ENCODE measurements at places on chromosomes 4 and X.

DNA sequence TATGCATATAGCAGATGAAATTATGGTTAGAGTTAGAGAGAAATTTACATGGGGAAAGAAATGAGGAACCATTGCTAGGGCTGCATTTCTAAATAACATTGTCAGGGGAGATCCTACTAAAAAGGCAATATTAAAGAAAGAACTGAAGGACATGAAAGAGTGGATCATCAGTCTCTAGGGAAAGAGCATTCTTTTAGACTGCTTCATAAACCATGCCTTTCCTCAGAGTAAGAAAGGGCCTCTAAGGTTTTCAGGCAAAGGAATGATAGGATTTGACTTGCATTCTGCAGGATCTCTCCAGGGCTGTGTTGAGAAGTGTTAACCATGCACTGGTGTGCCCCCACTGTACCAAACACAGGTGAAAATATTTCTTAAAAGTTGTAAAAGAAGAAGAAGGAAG lies 385.4 kb upstream of the MAD2L1 start:
- DNase-seq = no peak

GRCh38 chr4:144189121-144189520 lies 48.6 kb upstream of the GYPA start:
- no peak for DNase-seq

DNA sequence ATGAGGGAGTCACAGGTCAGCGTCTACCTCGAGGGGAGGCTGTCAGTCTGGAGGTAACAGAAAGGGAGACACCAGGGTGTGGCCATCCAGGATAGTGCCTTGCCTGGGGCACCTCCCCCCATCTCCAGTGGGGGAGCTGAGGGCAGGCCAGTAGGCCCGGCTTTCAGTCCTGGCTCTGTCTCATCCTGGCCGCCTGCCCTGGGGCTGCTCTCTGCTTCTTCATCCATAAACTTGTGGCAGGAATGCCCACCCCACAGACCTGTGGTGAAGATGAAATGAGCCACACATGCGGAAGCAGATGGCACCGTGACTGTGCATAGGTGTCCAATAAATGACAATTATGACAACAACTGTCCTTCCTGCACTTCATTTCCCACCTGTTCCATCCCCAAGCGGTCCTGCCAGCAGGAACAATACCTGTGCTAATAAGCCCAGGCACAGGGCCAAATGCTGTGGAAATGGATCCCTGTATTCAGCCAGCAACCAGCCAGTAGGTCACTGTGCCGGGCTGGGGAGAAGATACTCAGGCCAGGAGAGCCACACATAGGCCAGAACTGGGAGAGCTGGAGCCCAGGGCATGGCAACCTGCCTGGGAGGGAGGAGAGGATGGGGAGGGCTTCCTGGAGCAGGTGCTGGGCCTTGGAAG lies 30.2 kb downstream of the TRO start:
- no peak for DNase-seq

DNA sequence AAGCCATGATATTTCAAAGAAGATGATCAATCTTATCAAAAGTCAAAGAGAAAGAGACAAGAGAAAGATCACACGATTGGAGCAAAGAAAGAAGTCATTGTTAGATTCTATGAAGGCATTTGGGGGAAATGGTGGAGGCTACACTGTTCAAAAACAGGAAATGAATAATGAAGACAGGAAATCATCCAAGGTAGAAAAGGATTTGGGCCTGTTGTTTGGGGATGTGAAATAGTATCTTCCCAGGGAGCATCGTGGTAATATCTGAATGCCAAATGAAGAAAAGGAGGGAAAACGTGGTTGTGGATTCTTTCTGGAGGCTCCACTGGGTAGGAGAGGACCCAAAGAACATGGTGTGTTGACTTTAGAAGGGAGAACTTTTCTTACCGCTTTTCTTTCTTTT lies 482.4 kb downstream of the NLGN4X start:
- DNase-seq = no peak

DNA sequence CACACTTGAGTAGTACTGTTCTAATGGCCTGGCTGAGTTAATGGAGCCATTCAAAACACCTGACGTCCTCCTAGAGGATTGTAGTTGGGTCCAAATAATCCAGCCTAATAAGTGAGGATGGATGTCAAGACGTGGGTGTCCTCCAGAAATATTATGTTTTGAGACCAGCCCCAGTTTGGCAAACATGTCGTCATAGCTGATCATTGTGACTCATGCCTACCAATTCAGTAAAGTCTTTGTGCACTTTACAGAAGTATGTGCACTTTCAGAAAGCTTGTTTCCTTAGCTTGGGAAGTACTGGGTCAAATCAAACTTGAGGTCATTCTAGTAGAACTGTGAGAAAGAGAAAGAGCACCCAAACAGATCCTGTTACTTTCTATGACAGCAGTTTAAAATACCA lies 37.6 kb upstream of the GLRA2 start:
- no peak for DNase-seq

DNA sequence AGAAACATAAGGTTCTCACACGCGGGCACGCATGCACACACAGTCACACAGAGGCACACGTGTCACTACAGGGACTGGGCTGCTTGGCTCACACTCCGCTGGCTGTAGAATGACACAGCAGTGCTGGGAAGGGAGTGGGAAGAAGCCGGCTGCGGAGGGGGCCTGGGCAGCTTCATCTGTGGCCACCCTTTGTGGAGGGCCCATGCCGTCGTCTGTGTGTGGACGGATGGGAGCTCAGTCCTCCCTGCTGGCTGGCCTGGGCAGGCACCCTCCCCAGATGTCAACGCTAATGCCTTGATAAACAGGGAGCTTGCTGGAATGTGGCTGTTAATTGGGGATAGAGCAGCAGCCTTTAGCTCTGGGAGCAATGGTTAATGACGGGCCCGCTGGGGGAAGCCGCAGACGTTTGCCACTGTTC lies 621.1 kb downstream of the BCOR start:
- DNase-seq = no peak

- no peak for DNase-seq
These were observed 19.7 kb downstream of the FAM47A start for GRCh38 chrX:34112459-34112858.

GRCh38 chr4:124423160-124423559 lies 289.4 kb downstream of the ANKRD50 start:
- no peak for DNase-seq

DNA sequence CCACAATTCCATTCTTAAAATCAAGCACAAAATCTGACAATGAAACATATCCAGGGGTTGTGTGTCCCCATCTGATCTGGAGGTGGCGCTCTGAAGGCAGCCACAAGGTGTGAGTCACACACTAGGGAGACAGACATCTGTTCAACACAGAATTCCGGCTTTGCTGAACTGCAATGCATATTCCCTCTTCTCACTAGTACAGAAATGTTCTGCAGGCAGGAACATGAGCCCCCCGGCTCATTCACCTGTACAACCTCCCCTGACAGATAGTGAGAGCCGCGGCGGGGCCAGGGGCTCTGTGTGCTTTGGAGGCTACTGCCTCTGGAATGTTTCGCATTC lies 41.9 kb downstream of the WDR1 start:
- peak; percentile 42 for DNase-seq

DNA sequence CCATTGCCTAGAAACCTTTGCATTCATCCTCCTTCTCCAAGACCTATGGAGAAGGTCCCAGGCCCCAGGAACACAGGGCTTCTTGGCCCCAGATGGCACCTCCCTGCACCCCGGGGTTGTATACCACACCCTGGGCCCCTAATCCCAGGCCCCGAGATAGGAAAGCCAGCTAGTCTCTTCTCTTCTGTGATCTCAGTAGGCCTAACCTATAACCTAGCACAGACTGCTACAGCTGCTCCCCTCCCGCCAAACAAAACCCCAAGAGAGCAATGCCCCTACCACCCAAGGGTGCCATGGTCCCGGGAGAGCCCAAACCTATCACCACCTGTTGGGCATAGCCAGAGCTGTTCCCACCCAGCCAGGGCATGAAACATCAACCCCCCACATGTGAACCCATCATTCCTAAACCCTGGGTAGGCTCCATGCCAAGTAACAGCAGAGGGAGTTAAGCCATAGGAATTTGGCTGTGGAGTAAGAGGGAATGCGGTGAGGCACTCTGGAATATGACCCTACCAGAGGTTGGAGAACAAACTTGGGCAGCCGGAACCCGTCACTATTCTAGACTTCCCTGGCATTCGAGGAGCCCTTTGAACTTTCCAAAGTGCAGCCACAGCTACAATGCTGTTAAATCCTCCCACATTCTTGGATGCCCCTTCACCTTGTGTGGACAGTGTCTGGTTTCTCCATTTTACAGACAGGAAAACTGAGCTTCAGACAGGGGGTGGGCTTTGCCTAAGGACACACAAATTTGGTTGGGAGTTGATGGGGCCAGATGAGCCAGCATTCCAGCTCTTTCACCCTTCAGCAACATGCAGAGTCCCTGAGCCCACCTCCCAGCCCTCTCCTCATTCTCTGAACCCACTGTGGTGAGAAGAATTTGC lies 10.9 kb upstream of the SASH3 start:
- DNase-seq = no peak

GRCh38 chrX:47351706-47352105 lies 18.7 kb upstream of the ZNF157 start:
- DNase-seq = no peak

DNA sequence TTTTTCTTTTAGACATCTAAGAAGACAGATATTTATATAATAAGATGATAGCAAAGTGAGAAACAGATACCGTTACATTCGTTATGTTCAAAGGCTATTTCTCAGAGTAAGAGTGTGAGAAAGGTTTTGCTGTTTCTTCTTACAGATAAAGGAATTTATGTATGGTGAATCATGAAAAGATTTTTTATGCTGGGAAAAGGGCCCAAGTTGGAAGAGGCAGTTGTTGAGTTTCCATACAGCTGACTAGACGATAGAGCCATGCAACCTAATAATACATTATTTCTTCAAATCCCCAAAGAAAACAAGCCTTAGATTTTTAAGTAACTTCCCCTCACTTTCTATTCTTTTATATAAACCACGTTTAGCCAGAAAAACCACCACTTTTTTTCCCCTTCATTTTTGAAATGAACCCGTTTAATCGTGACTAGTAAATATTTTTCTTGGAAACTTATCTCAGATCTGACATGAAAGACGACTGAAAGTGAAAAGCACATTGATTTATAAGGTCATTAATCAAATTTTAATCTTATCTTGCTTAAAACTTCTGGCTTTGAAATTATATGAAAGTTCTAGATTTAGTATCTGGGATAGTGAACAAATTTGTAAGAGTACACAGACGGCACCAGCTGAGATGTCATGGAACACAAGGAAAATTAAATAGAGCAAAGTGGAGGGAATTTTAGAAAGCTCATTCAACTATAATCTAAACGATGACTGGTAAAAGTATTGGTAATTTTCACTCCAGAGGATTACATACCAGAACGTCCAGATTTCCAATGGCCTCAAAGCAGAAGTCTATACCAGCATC lies 10.9 kb downstream of the ADH6 start:
- DNase-seq = no peak

DNA sequence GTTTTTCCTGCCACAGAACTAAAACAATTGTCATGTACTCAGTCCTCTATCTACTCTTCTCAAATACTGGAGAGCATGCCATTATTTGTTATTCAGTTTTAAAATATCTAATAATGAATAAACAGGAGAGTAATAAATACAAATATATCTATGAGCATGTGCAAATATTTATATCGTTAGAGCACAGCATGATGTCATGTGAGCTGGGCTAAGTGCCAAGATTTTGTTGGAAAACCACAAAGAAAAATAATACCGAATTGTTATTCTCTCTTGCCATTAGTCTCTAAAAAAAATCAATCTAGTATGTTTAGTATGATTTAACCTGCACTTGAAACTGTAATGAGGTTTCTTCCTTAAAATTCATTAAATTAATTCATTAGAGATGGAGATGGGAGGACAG lies 97.3 kb downstream of the DDX60 start:
- no peak for DNase-seq

DNA sequence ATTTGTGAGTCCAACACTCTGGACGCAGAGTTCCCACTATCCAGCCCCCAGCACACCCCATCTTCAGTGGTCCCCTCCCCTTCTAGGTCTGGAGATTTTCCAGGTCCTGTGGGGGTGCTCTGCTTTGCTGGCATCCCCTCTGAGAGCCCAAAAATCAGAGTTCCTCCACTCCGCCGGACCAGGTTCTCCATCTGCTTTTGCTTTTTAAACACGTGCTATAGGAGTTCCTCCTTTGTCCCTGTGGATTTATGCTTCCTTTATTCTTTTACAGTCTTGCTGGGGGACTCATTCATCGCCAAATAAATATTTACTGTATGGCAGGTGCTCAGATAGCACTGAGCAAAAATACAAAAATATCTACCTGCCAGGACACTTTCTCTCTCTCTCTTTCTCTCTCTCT lies 324.7 kb downstream of the STK32B start:
- no peak for DNase-seq

GRCh38 chr4:143771269-143771668 lies 70.8 kb upstream of the FREM3 start:
- DNase-seq = no peak

DNA sequence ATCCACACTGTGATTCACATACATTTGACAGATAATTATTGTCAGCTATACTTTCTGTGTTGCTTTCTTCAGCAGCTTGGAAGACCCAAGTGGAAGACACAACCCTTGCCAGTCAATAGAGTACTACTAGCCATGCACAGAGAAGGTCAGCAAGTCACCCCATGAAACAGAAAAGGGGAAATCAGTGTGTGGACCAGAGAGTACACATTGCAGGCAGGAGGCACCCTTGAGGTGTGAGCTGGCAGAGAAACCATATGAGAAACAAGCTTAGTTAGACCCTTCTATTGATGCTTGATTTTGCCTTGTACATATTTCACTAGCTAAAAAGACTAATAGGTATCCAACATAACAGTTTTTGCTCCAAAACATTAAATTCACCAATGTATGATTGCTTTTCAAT lies 99.5 kb downstream of the NLGN4X start:
- DNase-seq = no peak

DNA sequence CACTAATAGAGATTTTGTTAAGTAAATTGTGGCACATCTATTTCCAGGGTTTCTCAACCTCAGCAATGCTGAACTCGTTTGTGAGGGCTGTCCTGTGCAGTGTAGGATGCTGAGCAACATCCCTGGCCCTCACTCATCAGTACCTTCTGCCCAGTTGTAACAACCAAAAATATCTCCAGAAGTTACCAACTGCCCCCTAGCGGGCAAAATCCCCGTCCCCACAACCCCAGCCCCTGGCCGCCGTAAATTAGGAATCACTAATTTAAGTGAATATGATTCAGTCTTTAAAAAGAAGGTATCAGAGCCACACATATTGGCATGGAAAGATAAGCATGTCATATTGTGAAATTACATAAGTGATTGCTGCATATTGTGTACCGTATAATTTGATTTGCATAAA lies 123.4 kb downstream of the ASB9 start:
- no peak for DNase-seq

GRCh38 chr4:57504139-57504538 lies 394.0 kb upstream of the IGFBP7 start:
- no peak for DNase-seq

GRCh38 chrX:8306291-8306925 lies 135.3 kb upstream of the VCX2 start:
- DNase-seq = no peak

- DNase-seq = no peak
These were observed 159.9 kb downstream of the CAMK2D start for GRCh38 chr4:113601636-113602035.

- no peak for DNase-seq
These were observed at the start of gene PLAC1 for GRCh38 chrX:134658002-134658759. Gene PLAC1, minus strand, starts transcription at chrX:134658471. Its CDS starts 91,789 bp downstream, at chrX:134566682.
